NCI-H2171 (cell line): ENCODE measurements at places on chromosomes 5 and 9.
A peak's percentile ranks its signal among the peaks of the same experiment; 100 is the strongest.

- peak; percentile 46 for DNase-seq
Observed at GRCh38 chr5:164119806-164120447, 614.5 kb downstream of the MAT2B start.

- DNase-seq = no peak
Observed at GRCh38 chr5:161263191-161263590, 283.3 kb downstream of the GABRB2 start.

DNA sequence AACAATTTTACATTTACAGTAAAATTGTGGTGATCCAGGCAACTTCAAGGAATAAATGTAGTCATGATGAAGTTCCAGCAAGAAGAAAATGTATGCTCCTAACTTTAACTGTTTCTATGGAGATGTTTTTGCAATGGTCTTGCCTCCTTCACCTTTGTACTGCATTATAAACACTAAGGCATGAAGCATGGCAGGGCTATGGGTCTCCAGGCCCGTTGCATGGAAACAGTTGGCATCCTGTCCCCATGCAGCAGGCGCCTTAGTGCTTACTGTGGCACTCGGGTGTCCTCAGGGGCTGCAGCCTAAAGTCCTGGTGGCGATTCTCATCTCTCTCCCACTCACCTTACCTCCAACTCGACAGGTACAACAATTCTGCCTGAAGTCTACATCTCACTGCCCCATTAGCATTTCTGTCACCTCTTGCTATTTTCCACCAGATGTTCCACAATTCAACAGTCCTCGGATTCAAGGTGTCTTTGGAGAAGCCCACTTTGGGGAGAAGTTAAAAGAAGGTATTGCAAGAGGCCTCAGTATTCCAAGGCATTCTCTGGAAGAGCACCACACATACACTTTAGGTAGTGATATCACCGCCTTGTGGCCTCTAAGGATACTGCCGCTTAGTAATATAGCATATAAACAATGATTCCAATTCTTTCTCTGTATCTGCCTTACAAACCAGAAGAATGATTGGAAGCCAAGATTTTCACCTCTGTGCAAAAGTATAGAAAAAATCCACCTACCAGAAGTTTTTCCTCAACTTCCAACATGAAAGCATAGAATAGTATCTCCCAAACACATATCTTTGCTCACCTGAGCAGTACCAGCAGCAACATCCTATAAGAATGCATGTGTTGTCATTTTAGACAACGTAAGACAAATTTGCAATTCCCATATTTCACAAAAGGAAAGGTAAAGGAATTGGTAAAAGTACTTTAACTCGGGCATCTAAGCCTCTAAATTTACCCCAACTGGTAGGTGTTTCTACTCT, 5.1 kb downstream of the LIFR start:
- DNase-seq = peak; percentile 27

DNA sequence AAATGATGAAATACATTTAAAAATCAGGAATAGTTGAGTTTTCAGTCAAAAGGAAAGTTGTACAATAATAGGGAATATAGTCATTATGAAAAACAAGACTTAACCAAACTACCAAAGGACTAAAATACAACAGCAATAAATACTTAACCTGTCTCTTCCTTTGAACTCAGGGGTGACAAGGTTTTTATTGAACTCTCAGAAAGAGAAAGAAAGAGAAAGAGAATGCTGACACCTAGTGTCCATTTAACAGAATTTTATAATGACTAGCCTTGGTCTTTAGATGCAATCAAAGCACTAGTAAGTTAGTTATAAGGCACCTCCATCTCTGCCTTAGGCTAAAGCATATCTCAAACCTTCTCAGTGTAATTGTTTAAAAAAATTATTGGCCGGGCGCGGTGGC, 47.5 kb downstream of the UIMC1 start:
- no peak for DNase-seq

- DNase-seq = peak; percentile 63
Observed at GRCh38 chr9:87592554-87593358, 95.1 kb downstream of the DAPK1 start.

- DNase-seq = no peak
Observed at GRCh38 chr5:36611520-36612274, 5.3 kb downstream of the SLC1A3 start.

- peak; percentile 47 for DNase-seq
Observed at GRCh38 chr5:6611334-6612256, 21.2 kb downstream of the NSUN2 start.

GRCh38 chr5:5340206-5340729, 82.2 kb upstream of the ICE1 start:
- no peak for DNase-seq

- no peak for DNase-seq
Observed at GRCh38 chr5:82991678-82992323, 85.4 kb downstream of the TMEM167A start.

DNA sequence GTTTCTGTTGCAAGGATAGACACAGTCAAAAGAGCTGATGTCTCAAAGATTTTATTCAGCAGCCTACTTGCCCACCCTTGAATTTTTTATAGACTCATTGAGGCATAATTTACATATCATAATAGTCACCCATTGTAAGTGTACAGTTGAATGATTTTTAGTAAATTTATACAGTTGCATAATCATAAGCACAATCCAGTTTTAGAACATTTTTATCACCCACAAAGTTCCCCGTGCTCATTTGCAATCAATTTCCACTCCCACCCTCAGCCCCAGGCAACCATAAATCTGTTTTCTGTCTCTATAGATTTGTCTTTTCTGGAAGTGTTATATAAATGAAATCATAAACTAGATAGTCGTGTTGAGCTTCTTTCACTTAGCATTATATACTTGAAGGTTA, 517.7 kb downstream of the TLE1 start:
- DNase-seq = no peak

GRCh38 chr9:101191723-101192122, 163.2 kb downstream of the PLPPR1 start:
- no peak for DNase-seq

GRCh38 chr5:147780924-147781573, 1.5 kb downstream of the JAKMIP2 start:
- no peak for DNase-seq

DNA sequence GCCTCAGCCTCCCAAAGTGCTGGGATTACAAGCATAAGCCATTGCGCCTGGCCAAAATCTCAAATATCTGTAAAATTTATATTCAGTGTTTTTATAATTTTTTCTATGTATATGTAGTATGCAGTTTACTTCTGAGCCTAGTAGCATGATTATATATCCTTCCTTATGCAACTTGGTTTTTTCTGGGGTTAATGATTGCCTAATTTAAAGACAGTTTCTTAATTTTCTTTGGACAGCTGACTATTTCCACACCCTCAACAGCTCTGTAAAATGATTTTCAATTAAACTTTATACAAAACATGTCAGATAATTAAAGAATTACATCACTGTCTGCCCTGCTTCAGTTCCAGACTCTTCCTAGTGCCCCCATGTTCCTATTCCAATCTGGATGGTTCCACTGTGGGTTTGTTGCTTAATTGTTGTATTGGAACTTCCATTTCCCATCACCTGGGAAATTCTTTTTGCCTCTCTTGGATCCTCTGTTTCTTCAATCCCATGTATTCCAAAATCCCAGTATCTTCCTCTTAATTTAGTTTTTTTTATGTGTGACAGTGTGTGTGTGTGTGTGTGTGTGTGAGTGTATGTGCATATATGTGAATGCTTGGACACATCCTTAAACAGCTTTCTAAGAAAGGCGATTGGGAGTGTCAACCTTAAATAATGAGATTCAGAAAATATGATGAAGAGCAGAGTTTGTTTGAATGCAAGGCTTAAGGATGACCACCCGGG, 53.2 kb downstream of the C5orf22 start:
- no peak for DNase-seq

- no peak for DNase-seq
Observed at GRCh38 chr5:125491986-125492492, 745.6 kb upstream of the ZNF608 start.

GRCh38 chr5:12315461-12315860, 411.2 kb upstream of the CTNND2 start:
- no peak for DNase-seq

- DNase-seq = no peak
Observed at GRCh38 chr5:11955331-11955730, 51.1 kb upstream of the CTNND2 start.

- DNase-seq = peak; percentile 21
Observed at GRCh38 chr9:967903-968641, 8.4 kb upstream of the DMRT3 start.

DNA sequence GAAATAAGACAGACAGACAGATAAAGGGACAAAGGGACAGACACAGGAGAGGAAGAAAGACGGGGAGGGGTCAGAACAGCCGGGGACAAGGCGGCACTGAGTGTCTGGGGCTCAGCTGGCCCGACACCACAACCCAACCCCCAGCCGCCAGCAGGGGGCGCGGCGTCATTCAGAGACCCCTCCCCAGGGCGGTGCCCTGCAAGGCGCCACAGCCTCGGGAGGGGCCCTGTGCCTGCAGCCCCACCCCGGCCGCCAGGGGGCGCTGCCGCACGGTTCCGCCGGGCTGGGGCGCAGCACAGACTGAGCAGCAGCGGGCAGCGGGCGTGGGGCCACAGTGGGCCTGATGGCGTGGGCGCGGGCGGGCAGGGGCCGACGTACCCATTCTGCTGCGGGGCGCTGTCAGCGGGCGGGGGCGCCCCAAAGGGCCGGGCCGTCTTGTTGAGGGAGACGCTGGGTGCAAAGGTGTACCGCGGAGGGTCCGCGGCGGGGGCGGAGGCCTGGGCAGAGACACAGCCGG, 5.9 kb downstream of the PDLIM7 start:
- peak; percentile 27 for DNase-seq

DNA sequence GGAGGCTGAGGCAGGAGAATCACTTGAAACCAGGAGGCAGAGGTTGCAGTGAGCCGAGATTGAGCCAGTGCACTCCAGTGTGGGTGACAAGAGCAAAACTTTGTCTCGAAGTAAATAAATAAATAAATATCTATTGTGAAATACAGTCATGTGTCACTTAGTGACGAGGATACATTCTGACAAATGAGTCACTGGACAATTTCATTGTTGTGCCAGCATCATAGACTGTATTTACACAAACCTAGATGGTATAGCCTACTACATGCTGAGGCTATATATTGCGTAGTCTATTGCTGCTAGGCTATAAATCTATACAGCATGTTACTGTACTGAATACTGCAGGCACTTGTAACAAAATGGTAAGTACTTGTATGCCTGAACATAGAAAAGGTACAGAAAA, 61.1 kb upstream of the CCL21 start:
- no peak for DNase-seq

GRCh38 chr5:133944263-133945185, 23.9 kb downstream of the C5orf15 start:
- DNase-seq = peak; percentile 38

- no peak for DNase-seq
Observed at GRCh38 chr5:34045023-34045422, 2.0 kb upstream of the C1QTNF3 start.

- DNase-seq = no peak
Observed at GRCh38 chr5:59139695-59140094, 556.8 kb downstream of the RAB3C start.

GRCh38 chr5:67971971-67972821, 243.4 kb upstream of the PIK3R1 start:
- DNase-seq = no peak

- DNase-seq = no peak
Observed at GRCh38 chr5:14880688-14881087, 9.1 kb upstream of the ANKH start.

DNA sequence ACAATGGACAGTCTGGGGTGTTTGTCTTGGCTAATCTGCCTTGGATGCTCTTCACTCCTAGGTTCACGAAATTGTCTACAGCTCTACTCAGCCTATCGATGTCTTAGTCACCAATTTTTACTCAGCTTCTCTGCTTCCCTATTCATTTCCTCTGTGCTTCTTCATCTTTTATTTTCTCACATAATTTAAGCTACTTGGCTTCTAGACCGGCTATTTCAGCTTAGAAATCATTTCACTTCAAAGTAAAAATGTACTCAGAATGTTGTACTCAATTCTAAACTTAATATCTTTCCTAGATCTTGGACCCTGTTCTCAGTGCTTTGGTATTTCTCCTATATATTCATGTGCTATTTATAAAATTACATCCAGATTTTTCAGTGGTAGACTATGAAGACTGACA, 430.0 kb upstream of the FTMT start:
- no peak for DNase-seq

- DNase-seq = no peak
Observed at GRCh38 chr9:68574150-68574549, 33.5 kb upstream of the TMEM252 start.

DNA sequence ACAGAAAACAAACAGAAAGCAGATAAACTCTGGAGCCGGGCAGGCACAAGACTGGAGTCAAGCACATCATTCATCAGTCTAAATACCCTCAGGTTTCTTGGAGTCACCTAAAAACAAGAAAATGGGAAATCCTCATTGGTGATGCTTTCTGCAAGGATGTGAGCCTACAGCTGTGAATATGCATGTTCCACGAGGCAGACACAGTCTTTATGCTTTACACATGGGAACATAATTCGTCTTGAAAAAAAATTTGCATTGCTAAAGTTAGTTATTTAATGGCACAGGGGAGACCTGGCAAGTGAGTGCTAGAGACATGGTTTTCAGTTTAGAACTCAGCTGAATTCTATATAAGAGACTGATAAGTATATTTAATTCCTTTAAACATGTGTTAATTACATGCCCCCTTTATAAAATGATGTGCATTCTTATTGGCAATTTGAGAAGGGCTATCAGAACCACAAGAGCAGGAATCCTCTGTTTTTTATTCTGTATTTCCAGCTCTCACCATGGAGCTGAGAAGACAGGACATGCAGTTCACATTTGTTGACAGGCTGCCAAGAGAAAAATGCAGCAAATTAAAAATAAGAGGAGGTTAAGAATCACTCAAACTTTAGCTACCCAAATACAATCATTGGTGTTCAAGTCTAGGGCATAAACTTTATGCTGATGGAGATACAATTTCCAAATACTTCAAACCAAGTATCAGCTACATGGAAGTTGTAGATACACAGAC, 438.0 kb upstream of the MPDZ start:
- DNase-seq = no peak

GRCh38 chr5:74166064-74166463, 474.5 kb downstream of the ENC1 start:
- no peak for DNase-seq

DNA sequence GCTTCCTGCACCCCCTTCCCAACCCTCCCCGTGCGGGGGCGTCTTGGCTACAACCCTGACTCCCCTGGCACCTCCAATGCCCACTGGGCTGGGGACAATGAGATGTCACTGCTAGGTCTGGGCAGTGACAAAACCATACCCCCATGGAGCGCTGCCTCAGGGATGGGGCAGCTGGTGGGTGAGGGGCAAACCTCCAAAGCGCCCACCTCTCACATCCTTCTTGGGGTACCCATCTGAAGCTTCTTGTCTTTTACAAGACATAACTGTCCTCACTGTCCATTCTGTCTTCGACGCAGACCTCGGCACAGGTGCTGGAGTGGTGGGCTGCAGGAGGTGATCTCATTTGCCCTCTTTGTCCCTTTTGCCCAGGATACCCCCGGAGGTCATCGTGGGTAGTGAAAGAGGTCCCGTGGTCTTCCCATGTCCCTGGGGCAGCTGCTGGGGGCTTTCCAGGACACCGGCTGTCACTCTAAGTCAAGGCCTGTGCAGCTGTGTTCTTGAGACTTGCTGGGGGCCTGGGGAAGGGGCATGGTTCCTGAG, 27.8 kb upstream of the CSF1R start:
- DNase-seq = no peak

- DNase-seq = no peak
Observed at GRCh38 chr5:88226881-88227450, 41.7 kb downstream of the TMEM161B start.
